Tongue (tissue), 3 donors: ENCODE measurements at places on chromosomes 6 and 20.
A peak's percentile ranks its signal among the peaks of the same experiment; 100 is the strongest.

GRCh38 chr20:6654513-6655252 is 112.8 kb upstream of the BMP2 start:
- no peak for DNase-seq

GRCh38 chr6:7446619-7447325 is 57.2 kb downstream of the RIOK1 start:
- no peak for DNase-seq

- DNase-seq: no peak
These were observed 16.8 kb upstream of the CCN5 start for GRCh38 chr20:44698351-44698750.

DNA sequence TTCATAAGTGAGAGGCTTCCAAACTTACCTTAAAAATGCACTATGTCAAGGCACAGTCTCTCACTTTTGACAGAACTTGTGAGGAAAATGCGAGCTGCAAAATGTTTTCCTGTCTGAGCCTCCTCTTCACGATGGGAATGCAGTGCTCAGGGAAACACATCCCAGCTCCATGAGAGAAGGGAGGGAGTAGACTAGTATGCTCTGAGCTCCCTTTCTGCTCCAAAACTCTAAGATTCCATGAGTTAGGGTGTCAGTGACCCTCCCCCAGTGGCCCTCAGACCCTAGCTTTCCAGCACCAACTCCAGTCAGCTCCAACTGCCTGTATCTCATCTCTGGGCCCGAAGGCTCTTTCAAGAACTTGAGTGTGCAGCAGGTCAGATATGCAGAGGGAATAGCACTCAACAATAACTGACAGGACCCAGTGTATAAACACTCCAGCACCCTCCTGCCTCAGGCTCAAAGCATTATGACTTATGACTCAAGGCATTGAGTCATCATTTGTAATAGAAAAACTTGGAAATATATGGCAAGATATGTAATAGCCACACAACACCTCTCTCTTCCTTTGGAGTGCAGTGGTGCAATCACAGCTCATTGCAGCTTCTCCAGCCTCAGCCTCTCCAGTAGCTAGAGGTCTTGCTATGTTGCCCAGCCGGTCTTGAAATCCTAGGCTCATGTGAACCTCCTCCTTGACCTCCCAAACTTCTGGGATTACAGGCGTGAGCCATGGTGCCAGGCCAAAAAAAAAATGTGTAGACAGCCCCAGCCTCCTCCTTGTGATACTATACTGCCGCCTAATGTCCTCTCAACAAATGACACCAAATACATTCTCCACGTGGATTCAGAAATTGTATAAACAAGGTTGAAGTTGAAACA is 16.7 kb upstream of the ENTPD6 start:
- peak; percentile 65 for DNase-seq

GRCh38 chr6:105196076-105196475 is 16.3 kb upstream of the POPDC3 start:
- no peak for DNase-seq

- DNase-seq: no peak
These were observed 17.0 kb downstream of the GHRH start for GRCh38 chr20:37244572-37244957.

DNA sequence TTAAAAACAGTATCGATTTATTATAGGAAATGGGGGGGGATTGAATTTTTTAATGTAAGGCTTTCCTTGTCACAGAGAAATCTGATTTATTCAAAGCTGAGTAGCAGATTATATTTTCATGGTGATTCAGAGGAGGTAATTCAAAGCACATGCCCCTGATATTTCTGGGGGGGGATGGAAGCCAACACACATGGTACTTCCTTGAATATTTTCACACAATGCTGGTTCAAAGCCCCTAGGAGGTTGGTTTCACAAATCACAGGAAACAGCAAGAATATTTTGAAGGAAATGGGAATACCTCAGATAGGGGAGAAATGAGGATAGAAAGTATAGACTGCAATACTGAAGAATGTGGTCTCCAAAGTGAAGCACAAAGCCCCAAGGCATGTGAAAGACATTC is 98.8 kb downstream of the RTN4IP1 start:
- DNase-seq: no peak

DNA sequence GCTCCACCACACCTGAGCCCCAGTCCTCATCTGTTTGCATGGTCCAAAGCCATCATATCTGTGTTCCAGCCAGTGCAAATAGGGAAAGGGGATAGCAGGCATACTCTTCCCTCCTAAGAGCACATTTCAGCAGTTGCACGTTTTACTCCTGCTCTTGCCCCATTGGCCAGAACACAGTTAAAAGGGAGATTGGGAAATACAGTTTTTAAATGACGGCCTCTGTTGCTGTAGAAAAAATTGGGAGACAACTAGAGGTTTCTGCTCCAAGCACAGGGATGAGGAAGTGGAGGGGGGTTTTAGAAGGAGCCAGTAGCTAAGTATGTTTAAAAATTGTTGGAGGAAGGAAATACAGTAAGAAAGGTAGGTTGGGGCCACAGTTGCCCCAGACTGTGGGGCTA is 14.6 kb upstream of the STK35 start:
- DNase-seq: no peak

- no peak for DNase-seq
These were observed 27.0 kb upstream of the CALHM6 start for GRCh38 chr6:116434056-116434725.

GRCh38 chr6:6661191-6661590 is 72.7 kb downstream of the LY86 start:
- DNase-seq: no peak

GRCh38 chr6:144334150-144334708 is 49.1 kb downstream of the UTRN start:
- DNase-seq: peak; percentile 82

GRCh38 chr6:162237331-162237730 is 490.2 kb downstream of the PRKN start:
- no peak for DNase-seq

- DNase-seq: no peak
These were observed 40.8 kb downstream of the NT5E start for GRCh38 chr6:85490516-85491248.

DNA sequence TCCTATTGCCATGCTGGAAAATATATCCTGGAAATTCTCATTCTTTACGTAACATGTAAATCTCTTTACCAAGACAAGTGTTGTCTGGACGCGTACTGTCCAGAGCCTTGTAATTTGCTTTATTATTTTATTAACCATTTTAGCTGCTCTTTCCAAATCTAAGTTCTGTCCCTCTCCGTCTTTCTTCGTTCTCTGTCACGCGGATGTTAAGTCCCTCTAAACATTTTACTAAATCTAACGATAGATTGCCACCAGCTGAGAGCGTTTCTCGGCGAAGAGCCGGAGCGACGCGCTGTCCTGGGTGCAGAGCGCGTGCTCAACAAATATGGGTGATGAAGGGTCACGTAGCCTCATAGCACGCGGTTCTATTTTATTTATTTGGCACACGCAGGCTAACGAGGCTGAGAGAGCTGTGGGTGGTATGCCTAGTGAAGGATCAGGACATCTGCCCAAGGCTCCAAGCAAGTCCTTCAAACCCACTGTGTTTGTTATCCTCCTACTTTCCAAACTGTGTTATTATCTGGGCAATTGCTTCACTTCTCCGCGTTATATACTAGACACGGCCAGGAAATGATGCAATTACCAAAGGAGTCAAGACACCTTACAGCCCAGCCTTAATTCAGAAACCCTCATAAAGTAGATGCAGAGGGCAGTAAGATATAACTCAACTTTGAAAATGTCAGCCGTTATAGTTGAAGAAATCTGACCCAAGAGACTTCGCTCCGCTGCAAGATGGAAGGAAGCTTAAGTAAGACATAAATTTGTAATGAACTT is 10.0 kb upstream of the NCOA7 start:
- DNase-seq: peak; percentile 84

DNA sequence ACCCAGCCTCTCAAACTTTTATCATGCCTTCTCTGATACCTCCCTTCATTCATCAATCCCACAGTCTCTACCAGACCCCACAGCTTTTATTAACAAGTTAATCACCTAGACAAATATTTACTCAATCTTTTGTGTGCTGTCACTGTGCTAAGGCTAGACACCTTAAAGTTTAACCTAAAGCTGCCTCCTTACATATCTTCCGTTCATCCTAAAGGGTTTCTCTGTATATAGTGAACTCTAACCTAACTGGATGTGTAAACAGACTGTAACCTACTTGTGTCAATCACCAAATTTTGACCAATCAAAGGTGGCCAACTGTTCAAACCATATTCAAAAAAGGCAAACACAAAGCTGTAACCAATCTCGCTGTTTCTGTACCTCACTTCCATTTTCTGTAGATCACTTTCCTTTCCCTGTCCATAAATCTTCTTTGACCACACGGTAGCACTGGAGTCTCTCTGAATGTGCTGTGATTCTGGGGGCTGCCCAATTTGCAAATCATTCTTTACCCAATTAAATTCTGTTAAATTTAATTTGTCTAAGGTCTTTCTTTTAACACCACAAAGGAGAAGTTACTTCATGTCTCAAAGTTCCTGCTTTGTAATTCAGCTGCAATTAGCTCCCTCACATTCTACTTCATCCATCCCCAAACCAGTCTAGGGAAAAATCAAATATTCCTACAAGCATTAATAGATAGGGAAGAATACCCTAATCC is 72.5 kb downstream of the ARHGAP18 start:
- no peak for DNase-seq

DNA sequence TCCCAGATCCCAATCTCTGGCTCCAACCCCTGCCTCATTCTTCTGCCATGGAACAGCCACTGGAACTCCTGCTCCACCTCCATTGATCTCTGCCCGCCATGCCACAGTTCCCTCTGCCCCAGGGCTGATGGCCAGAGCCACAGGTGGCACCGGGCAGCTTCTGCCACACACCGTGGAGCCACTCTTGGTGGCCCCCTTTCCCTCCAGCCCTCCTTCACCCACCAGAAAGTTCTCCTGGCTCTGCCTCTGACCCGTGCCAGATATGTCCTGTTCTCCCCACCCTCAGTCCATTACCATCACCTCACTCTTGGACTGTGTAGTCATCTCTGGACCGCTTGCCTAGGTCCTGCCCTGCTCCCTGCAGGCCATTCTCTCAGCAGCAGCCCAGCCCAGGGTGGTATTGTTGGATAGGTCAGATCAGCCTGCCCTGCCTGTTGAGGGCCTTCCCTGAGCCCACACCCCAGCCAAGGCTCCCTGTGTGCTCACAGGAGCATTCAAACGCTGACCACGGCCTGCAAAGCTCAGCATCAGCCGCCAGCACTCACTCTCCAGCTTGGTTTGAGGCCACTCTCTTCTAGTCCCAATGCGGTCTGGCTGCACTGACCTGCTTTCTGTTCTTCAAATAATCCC is 16.8 kb upstream of the SYNDIG1 start:
- no peak for DNase-seq

DNA sequence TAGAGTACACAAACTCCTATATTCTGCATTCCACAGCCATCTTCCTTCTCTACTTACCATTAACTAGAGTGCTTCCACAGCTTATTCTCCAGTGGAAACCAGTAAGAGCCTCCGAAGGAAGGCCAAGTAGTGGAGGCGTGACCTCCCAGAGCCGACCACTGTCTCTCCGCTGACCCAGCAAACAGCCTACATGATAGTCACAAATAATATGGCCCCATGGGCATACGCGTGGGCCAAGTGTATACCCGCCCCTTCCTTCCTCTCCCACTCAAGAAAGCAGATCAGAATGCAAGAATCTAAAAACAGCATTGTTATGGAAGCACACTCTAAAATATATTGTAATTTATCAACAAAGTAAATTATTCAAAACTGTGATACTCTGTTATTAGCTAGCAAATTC is 526.6 kb upstream of the JARID2 start:
- no peak for DNase-seq

- no peak for DNase-seq
These were observed 134.3 kb downstream of the RTN4IP1 start for GRCh38 chr6:106495014-106495413.

DNA sequence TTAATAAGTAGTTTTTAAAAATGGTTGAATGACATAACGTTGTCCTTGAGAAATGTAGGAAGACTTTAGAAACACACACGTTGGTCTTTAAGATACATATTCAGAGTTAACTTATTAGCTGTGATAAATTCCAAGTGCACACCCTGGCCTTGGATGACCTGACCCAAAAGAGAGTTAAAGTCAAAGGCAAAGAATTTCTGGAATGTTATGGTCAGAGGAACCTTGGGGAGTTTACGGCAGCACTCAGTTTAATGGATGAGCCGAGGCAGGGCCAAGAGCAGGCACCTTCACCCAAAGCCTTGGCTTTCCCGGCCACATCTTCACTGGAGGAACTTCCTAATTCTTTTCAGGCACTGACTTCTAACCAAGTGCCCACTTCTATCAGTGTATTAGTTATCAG is 200.5 kb downstream of the SMOC2 start:
- no peak for DNase-seq

- DNase-seq: no peak
These were observed 164.5 kb upstream of the BTBD3 start for GRCh38 chr20:11753155-11753554.

GRCh38 chr6:71602385-71603007 is 283.9 kb upstream of the RIMS1 start:
- DNase-seq: no peak

DNA sequence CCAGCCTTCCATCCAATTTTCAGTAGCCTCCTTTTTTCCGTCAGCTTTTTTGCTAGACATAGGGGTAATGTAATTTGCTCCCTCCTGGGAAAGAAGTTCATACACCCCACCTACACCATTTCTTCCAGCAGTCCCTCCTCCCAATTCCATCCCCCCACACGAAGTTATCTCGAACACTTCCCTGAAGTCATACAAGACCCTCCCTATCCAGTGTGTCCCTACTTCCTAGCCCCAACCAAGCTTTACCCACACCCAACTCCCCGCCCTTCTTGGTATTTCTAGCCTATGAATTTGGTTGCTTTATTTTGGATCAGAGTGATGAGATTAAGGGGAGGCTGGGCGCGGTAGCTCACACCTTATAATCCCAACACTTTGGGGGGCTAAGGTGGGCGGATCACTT is 1.0 kb downstream of the UBE2C start:
- DNase-seq: no peak

DNA sequence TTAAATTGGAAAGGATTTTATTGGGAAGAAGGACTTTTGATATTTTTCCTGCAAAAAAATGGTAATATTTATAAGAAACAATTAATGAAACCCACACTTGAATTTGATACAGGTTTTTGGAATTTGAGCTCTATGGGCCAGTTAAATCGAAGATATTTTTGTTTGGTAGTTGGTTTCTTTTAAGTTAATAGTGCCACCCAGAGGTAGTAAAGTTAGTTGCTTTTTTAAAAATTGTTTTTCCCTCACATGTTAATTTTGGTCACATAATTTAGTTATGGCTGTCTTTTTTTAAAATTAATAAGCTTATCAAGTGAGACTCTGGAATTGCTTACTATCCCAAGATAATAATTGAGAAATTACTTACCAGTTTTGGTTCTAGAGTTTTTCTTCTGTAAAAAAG is 7.1 kb downstream of the PRIM2 start:
- peak; percentile 38 for DNase-seq

DNA sequence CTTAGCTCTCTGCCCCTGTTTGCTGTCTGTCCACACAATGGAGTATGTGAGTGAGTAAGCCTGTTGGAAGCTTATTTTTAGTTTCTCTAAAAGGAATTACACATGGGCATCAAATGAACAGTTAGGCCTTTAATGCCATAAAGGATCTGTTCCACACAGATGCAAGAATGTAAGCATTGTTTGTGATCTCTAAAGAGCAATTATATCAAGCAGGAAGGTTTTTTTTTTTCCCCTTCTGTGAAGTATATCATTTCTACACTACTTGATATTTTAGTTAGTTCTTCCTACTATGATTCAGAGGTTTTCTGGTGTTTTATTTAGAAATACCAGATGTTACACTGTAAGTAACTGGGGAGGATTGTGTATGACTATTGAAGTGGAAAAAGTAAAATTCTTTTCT is 627.5 kb downstream of the COL12A1 start:
- DNase-seq: peak; percentile 22
